Activated T-cell treated with anti-CD3 and anti-CD28 coated beads for 4 hours (primary cell): ENCODE measurements at places on chromosomes 3 and 15.

- no peak for DNase-seq
Observed at GRCh38 chr15:33145447-33145846, 49.1 kb downstream of the FMN1 start.

DNA sequence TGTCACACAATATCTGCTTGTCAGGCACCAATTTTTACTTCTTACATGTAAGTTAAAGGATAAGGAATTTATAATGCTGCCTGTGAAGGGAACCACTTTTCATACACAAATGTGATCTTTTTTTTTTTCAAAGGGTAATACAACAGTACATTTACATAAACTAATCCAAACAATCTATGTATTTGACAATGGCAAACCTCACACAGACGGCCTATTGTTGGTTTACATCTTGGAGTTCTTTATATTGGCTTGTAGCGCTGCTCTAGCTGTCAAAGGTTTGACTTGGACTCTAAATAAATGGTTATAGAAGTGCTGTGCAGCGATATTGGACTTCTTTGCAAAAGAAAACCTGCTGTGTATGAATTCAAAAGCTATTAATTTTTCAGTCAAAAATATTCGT is 598.0 kb downstream of the FOXP1 start:
- DNase-seq = no peak

GRCh38 chr3:192494174-192494573 is 233.2 kb downstream of the FGF12 start:
- no peak for DNase-seq

- no peak for DNase-seq
Observed at GRCh38 chr15:29129221-29129620, 140.4 kb downstream of the NSMCE3 start.

GRCh38 chr15:38721568-38721945 is 156.9 kb upstream of the RASGRP1 start:
- no peak for DNase-seq

DNA sequence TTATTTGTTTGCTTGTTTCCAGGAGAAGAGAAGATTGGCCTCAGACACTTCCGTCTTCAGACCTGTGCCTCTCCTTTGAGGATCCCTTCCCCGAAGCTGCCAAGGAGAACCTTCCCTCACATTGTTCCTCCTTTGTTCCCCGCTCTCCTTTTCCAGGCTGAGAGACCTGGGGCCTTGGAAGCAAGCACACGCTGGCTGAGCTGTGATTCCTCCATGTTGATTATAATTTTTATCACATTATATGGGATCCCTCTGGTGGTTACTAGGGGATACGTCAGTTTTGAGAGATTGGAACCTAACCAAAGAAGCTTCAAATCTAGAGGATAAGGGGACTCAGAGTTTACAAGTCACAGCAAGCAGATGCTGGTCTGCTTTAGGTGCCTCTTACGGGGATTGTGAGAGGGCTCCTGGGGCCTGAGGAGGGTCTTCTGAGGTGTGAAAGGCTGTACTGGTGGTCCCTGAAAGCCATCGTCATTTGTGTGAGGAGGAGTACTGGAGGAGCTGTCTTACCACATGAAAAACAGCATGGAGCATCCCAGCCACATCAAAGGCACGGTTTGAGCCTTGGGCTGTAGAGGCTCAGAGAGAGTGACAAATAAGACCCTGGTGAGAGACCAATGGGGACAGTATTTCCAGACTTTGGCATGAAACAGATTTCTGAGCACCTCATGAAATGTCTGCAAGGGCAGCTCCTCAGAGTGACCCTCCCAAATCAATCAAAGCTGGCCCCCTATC is 760.1 kb upstream of the CFAP20DC start:
- no peak for DNase-seq

- DNase-seq = no peak
Observed at GRCh38 chr3:127396473-127396872, 108.6 kb upstream of the PRR20G start.
